ENCODE measurements at places on chromosomes 13 and 19. TPM values are rescaled to one million over a fixed set of nuclear protein-coding genes. Genes with fewer than 3 reads are reported as not detected.

DNA sequence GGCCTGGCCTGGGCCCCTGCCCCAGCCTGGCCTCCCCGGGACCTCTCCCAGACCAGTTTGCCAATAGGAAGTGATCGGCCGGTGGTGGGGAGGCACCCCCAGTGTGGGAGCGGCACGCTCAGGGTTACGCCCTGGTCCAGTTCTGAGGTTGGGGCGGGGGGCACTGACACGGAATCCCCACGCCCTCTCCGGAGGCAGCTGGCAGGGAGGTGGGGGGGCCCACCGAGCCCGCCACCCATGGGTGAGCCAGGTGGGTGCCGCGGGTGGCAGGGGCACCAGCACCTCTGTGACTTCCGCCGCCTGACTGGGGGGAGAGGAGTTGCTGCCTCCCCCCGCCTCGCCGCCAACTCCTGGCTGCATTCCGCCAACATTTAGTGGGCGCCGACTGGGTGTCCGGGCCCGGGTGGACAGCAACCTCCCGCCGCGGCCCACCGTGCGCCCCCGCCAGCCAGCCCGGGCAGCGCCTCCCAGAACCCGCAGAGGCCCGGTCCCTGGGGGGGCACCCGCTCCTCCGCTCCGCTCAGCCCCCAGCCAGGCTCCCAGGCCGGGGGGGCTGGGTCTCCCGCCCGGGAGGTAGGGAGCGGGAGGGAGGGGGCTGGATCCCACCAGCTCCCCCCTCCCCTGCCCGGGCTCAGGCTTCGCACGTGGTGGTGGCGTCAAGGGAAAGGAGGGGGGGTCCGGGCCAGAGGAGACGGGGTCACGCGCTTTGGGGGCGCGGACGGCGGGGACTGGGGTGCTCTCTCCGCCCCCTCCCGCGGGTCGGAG is 2.0 kb downstream of the ZBTB7A start:
- no peak overlapping the region for H3K27ac ChIP-seq
- peak overlapping the region; percentile 87 for H3K4me3 ChIP-seq
- peaks cover 4% of the 10 kb centered on the region for H3K36me3 ChIP-seq

ENOX1 gene
- 0.09 TPM for total RNA-seq

ZNF536 gene
- not detected for total RNA-seq

DNA sequence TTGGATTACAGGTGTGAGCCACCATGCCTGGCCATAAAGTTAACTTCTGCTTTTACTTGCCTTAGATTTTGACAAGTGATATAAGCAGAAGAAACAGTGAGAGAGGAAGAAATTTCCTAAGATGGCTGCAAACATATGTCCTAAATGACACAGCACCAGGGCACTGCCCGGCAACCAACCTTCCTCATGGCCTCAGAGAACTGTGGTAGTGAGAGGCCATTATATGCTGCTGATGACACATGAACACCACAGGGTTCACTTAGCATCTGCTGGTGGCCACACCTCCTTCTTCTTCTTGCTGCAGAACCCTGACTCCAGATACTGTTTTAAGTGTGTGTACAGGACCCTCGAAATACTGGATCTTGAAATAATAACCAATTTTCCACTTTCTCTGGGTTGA is 88.2 kb downstream of the KCTD12 start:
- no peak overlapping the region for H3K4me3 ChIP-seq
- no peaks in the 10 kb centered on the region for H3K27me3 ChIP-seq
- no peaks in the 10 kb centered on the region for H3K4me1 ChIP-seq
- H3K27ac ChIP-seq = no peak overlapping the region
- H3K36me3 ChIP-seq = no peaks in the 10 kb centered on the region
- no peak for DNase-seq

- H3K4me3 ChIP-seq = no peak overlapping the region
- H3K27ac ChIP-seq = no peak overlapping the region
- H3K4me1 ChIP-seq = no peaks in the 10 kb centered on the region
Measured at GRCh38 chr19:28020619-28021258, 1192.2 kb downstream of the UQCRFS1 start.

- no peak overlapping the region for H3K27ac ChIP-seq
- H3K4me3 ChIP-seq = no peak overlapping the region
- DNase-seq = no peak
Measured at GRCh38 chr13:105906746-105907145, 628.7 kb downstream of the EFNB2 start.

DNA sequence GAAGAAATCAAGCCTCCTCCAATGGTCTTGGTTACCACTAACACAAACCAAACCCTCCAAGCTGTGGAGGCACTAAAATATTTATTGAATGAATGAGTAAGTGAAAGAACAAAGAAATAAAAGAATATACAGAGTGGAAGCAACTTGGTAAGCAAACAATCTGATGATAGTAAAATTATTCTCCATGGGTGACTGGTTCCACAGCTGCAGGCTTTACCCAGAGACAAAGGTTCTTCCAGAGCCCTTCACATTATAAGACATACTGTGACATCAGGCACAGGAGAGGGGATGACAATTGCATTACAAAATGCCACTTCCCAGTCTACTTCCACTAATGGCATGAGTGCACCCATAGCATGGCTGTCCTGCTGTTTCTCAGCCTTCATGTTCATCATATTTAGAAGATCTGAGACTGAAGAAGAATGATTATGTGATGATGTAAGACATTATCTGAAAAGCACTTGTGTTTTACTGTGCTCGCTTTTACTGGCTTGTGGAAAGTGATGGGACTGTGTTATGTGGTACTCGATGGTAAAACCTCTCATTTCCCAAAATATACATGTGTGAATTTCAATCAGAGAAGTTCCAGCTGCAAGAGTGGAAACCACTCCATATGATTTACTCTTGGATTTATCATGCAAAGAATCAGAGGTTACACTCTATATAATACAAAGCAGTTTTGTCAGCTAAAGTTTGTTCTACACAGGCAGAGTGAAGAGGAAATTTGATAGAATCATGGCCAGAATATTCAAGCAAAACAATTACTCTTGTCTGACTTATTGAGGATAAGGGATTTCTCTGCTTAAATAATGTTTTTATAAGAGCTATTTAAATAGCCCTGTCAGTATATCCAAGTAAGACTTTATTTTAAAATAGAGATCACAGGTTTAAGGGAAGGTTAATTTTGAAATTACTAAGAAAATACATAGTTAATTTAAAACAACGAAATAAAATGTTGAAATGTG is 220.2 kb upstream of the NBEA start:
- H3K27ac ChIP-seq = no peak overlapping the region
- no peak overlapping the region for H3K4me3 ChIP-seq
- no peaks in the 10 kb centered on the region for H3K4me1 ChIP-seq

GRCh38 chr13:49821216-49822009 is 28.9 kb upstream of the KPNA3 start:
- H3K4me1 ChIP-seq = no peaks in the 10 kb centered on the region
- H3K27ac ChIP-seq = no peak overlapping the region
- no peaks in the 10 kb centered on the region for H3K36me3 ChIP-seq
- DNase-seq = no peak
- H3K4me3 ChIP-seq = no peak overlapping the region

SOHLH2 gene
- 0.92 TPM for total RNA-seq

DNA sequence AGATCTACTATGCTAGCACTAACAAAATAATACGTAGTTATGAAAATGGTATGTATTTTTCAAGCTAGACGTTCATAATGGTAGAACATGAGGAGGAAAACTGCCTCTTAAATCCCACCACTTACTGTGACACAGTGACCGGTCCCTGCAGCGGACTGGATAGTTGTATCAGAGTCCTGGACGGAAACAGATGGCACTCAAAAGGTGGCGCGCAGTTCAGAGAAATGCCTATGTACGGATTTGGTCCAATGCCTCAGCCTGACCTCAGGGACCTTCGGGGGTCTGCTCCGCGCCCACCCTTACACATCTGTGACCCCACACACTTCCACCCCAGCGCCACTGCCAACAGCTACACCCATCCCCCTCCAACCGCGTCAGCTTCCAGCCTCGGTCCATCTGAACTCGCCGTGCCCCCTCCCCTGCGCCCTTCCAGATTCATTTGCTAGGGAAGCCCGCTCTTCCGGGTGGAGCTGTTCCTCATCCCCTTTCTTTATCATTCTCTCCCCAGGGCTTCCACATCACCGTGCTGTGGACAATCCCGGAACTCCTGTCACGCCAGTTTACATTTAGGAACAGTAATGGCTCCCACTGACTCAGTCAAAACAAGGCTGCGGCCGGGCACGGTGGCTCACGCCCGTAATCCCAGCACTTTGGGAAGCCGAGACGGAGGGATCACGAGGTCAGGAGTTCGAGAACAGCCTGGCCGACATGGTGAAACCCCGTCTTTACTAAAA is 792 bp upstream of the LENG8 start:
- no peak overlapping the region for H3K27ac ChIP-seq
- peaks cover 2% of the 10 kb centered on the region for H3K4me1 ChIP-seq
- H3K27me3 ChIP-seq = no peaks in the 10 kb centered on the region
- H3K36me3 ChIP-seq = peaks cover 49% of the 10 kb centered on the region
- H3K4me3 ChIP-seq = peak overlapping the region; percentile 99
- peak; percentile 58 for DNase-seq

DNA sequence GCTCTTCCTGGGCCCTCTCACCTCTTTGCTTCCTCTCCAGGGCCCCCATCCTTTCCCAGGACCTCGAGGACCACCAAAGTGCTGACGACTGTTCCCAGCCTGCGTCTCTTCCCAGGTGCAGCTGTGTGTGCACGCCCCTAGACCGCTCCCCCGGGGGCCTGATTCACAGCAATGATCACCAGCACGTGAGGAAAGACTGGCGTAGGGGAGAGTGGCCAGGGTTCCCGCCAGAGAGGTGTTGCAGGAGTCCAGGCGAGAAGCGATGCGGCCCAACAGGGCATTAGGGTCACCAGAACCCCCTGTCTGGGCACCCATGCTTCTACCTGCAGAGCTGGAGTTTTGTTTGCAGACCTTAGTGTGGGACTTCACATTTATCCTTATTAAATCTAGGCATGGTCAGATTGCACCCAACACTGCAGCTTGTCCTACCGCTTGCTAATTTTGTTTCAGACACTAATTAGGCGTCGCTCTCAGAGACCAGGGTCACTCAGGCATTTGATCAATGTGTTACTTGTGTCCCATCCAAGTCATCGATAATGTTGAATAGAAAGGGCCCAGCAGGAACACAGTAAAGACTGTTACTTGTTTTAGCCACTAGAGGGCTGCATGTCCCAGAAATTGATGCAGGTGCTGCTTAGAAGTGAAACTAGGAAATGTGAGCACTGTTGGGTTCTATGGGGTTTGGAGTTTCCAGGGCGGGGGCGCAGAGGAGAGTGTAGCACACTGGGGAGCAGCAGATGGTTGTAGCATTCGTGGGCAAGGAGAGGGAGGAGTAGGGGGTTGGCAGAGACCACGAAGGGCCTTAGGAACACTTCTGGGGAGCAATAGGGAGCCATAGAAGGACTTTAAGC is 53.2 kb downstream of the CDADC1 start:
- no peaks in the 10 kb centered on the region for H3K27me3 ChIP-seq
- peak; percentile 76 for DNase-seq
- peak overlapping the region; percentile 0 for H3K4me3 ChIP-seq
- H3K27ac ChIP-seq = no peak overlapping the region
- no peaks in the 10 kb centered on the region for H3K36me3 ChIP-seq
